ENCODE measurements at places on chromosomes 16 and 17.

GRCh38 chr17:65514082-65514481 lies 47.4 kb downstream of the AXIN2 start:
- no peak for DNase-seq

DNA sequence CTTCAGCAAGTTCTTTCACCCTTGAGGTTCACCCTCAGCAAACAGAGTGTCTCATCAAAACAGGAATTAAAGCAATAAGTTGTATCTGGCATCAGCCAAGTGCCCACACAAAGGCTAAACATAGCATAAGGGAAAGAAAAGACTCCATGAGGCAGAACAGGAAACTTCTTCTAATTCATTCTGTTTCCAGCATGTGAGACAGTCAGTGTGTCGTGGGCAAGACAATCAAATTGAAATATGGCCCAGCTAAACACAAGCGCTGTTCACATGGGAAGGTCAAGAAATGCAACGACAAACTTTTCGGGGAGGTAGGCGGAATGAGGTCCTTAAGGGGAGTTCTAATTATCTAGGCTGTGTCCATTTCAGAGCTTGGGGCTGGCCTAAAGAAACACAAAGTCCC lies 393.4 kb downstream of the HAPSTR1 start:
- DNase-seq, result no peak

- DNase-seq, result no peak
Observed at GRCh38 chr16:89596957-89597649, 16.3 kb upstream of the DPEP1 start.

DNA sequence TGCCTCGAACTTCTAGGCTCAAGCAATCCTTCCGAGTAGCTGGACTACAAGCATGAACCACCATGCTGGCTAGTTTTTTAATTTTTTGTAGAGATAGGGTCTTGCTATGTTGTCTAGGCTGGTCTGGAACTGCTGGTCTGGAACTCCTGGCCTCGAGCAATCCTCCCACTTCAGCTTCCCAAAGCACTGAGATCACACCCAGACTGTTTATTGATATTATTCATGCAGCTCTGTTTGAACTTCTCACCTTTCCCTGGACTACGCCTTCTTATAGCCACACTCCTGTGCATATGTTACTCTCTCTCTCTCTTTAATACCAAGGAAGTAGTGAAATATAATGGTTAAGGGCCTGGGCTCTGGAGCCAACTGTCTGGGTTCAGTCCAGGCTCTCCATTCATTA lies 4.6 kb downstream of the COG7 start:
- DNase-seq, result no peak

DNA sequence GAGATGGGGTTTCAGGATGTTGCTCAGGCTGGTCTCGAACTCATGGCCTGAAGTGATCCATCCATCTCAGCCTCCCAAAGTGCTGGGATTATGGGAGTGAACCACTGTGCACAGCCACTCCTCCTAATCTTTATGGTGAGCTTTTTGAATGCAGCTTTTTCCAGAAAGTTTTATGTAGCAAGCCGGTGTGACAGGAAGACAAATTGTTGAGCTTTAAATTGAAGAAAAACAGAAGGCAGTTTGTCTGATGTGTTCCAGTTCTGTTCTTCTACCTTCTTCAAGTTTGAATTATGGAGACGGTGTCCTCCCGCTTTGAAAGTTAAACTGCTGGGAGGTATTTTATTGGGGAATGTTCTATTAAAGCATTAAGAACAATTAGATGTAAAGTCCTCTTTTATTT lies 177.1 kb downstream of the SNX29 start:
- DNase-seq, result no peak

DNA sequence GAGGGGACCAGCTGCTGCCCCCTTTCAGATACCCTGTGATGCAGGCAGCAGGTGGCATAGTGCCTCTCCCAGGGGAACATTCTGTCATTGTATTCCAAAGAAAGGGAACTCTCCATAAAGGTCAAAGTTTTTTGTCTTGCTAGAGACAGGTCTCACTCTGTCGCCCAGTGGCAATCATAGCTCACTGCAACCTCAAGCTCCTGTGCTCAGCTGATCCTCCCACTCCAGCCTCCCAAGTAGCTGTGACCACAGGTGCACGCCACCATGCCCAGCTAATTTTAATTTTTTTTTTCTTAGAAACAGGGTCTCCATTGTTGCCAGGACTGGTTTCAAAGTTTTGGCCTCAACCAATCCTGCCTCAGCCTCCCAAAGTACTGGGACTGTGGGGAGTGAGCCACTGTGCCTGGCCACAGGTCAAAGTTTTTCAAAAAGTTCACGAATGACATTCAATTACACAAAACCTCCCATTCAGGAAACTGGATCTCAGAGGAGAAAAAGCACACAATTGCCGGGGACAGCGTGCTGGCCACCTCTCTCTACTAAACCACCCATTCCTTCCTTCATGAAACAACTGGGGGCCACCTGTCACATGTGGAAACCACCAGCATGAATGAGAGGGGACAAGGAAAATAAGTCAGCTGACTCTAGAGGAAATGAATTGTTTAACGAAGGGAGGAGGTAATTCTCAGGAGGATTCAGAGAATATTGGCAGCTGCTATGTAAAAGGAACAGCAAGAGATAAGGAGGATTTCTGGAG lies 80.0 kb downstream of the MARCHF10 start:
- no peak for DNase-seq

- no peak for DNase-seq
Observed at GRCh38 chr17:16950488-16950887, 21.4 kb downstream of the TNFRSF13B start.

DNA sequence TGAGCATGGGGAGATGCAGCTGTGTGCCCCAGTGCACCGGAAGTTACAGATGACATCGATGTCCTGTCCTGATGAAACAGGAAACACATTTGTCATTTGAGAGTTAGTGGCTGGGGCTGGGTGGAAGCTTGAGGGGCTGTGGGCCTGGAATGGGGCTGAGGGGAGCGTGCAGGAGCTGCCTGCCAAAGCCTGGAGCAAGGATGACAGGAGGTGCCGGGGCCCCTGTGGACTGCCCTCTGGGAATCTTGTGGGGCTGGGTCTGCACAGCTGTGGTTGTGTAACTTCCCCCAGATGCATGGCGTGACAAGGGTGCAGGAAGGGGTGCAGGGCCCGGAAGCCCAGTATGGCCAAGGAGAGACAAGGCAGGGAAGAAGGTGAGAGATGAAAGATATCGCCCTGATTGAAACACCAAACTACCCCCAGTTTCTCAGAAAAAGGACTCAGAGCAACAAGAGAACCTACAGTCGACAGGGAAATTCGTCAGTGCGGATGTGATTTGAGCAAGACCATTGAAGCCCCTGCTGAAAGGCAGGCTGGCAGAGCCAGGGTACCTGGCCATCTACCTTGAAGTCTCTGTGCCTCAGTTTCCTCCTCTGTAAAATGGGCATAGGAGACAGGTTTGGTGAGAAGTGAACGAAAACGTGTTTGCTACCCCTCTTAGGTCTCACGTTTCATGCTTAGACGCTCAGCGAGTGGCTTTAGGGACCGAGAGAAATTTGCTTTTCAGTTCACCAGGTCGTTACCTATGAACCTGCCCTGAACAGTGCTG lies 8.8 kb downstream of the MMP25 start:
- DNase-seq, result no peak

DNA sequence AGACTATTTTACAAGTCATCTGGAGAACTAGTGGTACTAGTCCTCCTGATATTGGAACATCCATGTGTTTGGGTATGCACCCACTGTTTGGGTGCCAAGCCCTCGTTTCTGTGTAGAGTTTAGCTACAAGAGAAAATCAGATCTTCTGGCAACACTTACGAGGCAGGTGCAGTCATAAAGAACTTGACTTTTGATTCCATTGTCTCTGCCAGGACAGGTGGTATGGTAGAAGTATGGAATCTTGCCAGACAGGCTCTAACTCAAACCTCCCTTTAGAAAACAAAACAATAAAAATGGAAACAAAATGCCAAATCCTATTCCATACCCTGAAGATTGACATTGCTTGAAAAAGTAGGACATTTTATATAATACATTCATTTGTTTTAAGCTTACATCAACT lies 16.0 kb downstream of the RNF43 start:
- DNase-seq, result no peak

- DNase-seq, result no peak
Observed at GRCh38 chr17:14196377-14196997, 40.2 kb downstream of the CDRT15 start.

DNA sequence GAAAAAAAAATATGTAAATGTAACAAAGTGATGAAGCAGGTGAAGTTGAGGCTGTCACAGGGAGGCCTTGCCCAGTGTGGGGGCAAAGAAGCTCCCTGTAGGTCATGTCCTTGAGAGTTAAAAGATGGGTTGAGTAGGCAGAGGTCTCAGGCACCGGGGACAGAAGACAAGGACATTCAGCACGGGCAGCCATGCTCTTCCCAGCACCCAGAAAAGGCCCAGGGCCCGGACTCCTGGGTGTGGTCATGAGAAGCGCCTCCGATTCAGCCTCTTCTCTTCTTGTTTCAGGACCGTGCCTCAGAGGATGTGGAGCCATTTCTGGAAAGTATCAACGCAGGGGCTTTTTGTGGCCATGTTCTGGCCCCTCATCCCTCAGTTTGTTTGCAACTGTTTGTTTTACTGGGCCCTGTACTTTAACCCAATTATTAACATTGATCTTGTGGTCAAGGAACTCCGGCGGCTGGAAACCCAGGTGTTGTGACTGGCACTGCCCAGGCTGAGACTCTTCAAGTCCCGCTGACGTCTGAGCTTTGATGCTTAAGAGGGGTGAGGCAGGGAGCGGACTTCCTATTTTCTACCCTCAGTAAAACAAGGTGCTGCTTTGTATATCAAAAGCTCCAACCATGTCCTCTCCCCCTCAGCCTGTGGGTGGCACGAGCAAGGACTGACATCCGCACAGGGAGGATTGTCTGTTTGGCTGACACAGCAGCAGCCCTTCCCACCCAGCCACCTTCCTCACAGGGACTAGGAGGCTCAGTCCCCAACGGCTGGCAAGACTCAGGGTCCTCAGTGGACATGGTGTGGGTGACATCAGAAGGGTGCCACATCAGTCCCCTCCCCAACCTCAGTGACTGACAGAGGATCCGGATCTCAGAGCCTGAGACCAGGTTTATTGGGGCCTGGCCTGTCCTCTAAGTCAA lies 26.5 kb downstream of the PLA2G10 start:
- DNase-seq, result no peak

GRCh38 chr17:44204441-44204882 lies 4.8 kb upstream of the ATXN7L3 start:
- DNase-seq, result no peak

DNA sequence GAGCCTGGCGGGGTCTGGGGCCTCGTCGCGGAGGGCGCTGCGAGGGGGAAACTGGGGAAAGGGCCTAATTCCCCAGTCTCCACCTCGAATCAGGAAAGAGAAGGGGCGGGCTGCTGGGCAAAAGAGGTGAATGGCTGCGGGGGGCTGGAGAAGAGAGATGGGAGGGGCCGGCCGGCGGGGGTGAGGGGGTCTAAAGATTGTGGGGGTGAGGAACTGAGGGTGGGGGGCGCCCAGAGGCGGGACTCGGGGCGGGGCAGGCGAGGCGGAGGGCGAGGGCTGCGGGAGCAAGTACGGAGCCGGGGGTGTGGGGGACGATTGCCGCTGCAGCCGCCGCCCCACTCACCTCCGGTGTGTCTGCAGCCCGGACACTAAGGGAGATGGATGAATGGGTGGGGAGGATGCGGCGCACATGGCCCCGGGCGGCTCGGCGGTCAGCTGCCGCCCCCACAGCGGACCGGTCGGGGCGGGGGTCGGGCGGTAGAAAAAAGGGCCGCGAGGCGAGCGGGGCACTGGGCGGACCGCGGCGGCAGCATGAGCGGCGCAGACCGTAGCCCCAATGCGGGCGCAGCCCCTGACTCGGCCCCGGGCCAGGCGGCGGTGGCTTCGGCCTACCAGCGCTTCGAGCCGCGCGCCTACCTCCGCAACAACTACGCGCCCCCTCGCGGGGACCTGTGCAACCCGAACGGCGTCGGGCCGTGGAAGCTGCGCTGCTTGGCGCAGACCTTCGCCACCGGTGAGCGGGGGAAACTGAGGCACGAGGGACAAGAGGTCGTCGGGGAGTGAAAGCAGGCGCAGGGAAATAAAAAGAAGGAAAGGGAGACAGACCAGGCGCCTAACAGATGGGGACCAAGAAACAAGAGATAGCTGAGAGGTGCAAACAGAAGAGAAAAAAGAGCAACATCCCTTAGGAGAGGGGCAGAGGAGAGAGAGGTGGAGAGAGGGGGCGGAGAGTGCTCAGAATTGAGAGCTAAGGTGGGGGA lies at the start of gene PNMT:
Gene PNMT, plus strand, starts transcription at position 509 of the 980 bp plus-strand sequence. Its CDS starts 23 bp downstream, at position 532.
- DNase-seq, result peak; percentile 28

- DNase-seq, result no peak
Observed at GRCh38 chr16:15785386-15786059, 71.3 kb downstream of the MYH11 start.

DNA sequence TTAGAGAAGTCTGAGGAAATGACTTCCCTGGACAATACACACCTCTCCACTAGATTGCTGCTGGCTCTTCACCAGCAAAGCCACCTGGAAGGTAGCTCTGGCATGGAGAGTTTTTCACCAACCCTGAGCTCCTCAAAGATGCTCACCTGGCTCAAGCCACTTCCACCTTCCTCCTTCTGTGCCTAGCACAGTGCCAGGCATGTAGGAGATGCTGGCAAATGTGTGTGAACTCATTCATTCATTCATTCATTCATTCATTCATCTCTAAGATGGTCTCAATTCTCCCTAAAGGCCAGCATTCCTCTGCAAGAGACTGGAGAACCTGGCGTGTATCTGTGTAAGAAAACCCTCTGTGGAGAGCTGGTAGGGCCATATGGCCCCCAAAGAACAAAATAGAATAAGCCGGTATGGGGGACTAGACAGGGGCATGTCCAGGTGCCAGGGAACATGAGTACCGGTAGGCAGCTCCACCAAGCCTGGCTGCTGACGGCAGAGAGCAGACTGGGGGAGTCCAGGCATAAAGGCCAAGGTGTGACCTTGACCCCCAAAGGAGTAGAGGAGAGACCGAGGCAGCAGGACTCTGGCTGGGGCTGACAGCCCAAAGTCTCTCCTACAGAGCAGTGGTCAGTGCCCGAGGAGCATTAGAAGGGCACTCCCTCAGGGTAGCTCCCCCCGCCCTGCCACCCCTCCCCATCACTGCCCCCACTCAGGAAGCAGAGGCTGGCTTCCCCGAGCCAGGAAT lies 132.2 kb upstream of the TNRC6C start:
- no peak for DNase-seq

DNA sequence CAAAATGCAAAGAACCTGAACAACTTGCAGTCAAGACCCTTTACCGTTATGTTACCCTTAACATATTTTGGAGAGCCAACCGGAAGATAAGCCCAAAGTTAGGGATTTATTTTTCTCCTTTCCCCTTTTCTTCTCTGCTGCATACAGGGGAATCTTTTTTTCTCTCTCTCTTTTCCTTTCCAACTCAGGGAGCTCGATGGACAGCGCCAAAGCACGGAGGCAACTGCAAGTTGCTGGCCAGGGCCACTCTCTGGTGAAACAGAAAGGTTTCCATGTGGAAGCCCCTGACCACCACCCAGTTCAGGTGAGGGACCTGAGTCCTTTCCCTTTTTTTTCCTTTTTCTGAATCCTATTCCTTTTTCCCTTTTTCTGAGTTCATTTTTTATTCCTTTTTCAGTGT lies 98.8 kb upstream of the COX10 start:
- no peak for DNase-seq

GRCh38 chr16:47158992-47159391 lies 15.2 kb upstream of the NETO2 start:
- DNase-seq, result no peak
